ENCODE measurements at places on chromosomes 6 and 20.

DNA sequence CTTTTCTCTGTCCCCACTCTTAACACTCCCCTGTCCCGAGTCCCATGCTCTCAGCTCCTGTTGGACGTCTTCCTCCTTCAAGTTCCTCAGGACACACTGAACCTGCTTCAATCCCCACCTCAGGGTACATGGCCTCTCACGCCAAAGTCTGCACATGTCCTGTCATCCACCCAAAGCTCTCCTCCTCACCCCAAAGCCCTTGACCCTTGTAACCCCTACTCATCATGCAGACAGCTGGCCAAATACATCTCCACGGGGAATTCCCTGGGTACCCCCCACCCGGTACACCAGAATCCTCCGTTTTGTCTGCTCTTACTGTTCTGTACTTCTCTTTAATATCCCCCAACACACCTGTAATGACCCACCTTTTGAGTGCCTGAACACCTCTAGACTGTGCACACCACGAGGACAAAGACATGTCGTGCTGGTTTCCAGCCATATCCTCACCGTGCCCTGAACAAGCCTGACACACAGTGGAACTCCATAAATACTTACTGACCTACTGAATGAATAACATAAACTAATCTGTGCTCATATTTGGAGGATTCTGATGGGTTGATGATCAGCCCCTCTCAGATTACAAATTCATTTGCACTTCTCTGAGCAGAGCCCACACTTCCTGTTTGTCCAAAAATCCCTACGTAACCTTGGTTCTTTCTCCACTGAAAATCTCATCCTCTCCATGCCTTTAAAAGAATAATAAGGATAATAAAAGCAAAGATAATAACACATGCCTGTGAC, 66.8 kb upstream of the EYA2 start:
- no peak for DNase-seq

GRCh38 chr6:131758920-131759319, 48.1 kb upstream of the CTAGE9 start:
- DNase-seq, result peak; percentile 26

DNA sequence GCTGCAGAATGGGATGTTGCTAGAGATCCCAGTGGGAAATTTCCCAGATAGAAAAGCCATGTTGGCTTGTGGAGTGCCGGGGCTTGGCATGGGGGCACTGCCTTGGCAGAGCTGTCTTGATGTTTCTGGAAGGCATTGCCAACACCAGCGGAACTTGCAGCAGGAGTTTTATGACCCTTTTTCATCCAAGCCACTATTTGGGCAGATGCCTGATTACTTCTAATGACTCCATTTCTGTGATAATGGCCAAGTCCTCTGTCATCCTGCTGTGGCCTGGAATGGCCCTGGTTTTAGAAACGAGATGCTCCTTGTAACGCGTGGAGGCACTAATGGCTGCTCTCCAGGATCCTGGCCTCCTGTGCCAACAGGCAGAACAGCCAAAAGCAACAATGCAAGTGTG, 229.0 kb downstream of the ZNF217 start:
- no peak for DNase-seq

DNA sequence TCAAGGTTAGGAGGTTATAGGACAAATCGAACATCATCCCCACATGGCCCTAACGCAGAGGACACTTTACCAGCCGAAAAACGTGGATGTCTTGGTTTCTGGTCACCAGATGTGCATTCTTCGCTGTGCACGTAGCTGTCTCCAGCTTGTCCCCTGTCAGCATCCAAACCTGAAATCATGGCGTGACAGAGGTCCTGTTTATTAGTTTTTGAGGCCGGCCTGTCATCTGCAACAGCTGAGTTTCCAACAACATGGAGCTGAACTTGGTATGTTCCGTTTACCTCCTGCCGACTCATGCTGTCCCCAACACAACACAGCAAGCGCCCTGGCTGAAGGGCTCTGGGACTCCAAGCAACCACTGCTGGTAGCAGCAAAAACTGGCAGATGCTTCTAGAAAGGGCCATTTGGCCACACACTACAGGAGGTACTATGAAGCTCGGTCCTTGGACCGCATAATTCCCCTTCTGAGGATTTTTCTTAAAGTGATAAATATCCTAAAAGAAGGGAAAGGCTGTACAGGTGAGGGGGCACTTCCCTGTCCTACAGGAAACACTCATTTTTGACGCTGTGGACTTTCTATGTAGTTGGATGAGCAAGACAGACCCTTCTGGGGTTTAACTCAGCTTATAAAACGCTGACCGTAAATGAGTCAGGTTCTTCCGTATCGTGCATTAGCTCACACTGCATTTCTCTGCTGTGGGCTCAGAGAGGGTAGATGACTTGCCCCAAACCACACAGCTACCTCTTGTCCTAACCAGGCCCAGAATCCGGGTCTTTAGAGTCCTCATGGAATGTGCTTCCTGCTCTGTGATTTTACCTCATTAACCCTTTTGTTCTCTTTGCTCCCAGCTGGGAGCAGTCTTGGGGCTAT, 79.7 kb upstream of the NFATC2 start:
- no peak for DNase-seq

GRCh38 chr6:2578767-2579166, 172.0 kb downstream of the MYLK4 start:
- DNase-seq, result peak; percentile 35

DNA sequence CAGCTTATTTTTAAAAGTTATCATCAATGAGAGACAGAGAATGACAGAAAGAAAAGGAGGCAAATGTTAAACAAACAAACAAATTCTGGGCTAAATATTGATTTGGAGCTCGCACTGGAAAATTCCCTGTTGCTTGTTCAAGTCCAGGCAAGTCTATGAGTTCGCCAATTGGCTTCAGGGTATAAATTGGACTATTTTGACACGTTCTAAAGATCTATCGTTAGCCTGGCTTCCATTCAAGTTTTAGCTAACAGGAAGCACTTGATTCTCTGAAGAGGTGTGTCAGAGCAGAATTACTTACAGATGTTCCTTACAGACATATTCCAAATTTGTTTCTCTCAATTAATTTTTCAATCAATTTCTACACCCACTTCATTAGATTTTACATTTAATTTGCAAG, 15.8 kb upstream of the RFPL4B start:
- peak; percentile 70 for DNase-seq

GRCh38 chr6:143542888-143543287, 31.4 kb upstream of the FUCA2 start:
- peak; percentile 77 for DNase-seq

DNA sequence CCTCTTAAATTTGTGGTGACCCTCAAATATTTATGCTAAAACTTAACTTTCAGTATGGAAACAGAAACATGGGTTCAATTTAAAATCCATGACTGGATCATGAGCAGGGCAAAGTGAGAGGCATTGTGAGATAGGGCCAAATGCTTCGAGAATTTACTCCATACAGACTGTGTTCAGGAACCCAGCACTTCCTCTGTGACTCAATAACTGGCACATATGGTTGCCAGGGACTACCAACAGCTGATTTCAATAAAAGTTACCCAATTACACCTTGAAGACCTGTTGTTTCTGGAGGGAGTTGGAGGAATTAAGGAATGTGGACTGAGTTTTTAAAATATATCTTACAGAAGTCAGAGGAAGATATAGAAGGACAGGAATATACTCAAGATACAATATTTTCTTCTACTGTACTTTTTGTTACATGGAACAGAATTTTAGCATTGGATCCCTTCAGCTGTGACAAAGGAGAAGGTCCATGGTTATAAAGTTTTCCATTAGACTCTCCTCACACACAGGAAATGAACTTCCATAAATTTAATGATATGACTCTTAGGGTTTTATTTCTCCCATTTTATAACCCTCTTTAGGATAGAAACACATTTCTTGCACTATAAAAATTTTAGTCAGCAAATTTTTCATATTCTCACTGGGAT, 258.5 kb downstream of the KHDC1L start:
- peak; percentile 57 for DNase-seq

- DNase-seq, result peak; percentile 74
Measured at GRCh38 chr20:11814267-11814666, 103.4 kb upstream of the BTBD3 start.

DNA sequence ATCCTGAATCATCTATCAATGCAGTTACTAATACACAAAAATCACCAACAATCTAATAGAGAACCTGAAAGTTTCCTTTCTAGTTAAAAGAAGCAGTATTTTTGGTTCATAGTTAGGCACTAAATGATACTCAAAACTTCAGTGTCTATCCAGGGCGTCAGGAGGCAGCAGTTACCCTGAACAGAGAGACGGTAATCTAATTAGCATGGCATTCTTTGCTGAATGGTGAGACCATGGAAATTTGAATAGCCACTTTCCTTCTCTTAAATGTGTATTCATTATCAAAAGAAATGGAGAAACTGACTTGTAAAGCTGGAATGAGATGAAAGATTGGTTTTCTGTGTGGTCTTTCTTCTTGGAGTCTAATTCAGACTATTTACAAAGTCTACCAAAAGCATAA, 146.6 kb upstream of the BMP5 start:
- DNase-seq, result no peak

DNA sequence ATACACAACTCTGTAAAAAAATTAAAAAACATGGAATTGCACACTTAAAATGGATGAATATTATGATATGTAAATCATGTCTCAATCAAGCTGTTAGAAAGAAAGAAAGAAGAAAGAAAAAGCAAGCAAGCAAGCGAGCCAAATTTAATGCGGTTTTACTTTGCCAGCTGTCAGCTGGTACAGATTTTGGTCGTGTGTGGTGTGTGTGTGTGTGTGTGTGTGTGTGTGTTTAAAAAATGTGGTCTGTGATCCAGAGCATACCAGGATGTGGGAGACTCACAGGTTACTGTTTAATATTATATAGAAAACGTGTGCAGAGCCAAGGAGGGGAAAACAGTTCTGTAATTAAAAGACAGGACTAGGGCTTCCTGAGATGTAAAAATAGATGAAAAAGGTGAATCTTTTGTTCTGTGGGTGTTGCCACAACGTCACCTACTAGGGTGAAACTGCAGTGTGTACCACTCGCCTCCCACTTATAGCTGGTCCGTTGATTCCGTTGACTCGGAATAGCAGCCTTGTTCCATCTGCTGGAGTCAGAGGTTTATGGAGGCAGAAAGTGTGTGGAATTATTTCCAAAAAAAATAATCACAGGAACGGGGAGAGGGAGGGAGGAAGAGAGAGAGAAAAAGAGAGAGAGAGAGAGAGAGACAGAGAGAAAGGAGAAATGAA, 197.7 kb downstream of the BCAS1 start:
- DNase-seq, result peak; percentile 18

- no peak for DNase-seq
Measured at GRCh38 chr6:89952686-89953085, 58.4 kb downstream of the GJA10 start.

DNA sequence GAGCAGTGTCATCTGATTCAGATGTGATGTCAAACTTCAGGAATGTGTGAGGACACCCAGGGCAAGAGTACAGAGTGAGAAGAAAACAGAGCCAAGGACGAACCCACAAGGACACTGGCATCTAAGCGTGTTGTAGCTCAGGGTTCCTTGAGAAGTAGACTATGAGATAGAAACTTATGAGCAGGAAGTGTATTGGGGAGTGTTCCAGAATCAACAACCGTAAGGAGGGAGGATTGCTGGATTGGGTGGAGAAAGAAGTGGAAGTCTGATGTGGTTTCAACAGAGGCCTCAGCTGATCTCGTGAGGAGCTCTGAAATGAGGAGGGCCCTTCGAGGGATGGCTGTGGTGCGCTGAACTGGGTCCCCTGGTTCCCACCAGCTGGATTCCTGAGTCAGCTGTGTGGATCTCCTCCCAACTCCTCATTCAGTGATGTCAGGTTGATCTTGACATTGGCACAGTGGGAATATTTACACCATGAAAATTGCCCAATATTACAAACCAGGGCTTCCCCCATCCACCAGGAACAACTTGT, 25.7 kb upstream of the IGF2R start:
- DNase-seq, result peak; percentile 74

DNA sequence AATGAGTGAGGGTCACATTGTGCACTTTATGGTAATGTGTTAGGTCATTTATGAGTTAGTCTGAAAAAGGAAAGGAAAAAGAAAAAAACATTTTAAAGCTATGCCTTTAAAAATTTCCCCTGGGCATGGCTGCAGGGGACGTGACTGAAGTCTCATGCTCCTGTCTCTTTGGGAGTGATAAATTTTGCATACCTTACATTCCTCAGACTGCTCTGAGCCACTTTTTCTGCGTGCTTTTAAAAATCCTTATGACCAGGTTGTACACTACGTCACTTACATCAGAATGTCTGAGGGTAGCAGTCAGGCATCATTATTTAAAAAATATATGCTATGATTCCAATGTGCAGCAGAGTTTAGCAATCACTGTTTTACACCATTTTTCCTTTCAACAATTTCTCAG, 121.2 kb downstream of the RFPL4B start:
- peak; percentile 51 for DNase-seq

DNA sequence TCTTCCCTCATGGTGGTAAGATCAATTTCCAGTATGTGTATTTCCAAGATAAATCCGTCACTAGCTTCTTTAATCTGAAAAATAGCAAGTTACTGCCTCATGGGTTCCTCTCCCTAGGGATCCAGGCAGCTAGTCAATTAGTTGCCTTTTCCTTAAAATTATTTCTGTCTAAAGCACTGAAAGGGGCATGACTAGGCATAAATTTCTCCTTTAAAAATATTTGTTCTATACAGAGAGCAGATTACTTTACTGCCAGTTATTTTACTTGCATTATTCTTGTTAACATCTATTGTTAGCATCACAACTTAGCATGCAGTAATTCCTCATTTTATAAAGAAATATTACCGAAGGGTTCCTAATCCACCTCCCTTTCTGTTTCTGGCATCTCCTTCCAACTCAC, 1.4 kb downstream of the MTCL3 start:
- no peak for DNase-seq

DNA sequence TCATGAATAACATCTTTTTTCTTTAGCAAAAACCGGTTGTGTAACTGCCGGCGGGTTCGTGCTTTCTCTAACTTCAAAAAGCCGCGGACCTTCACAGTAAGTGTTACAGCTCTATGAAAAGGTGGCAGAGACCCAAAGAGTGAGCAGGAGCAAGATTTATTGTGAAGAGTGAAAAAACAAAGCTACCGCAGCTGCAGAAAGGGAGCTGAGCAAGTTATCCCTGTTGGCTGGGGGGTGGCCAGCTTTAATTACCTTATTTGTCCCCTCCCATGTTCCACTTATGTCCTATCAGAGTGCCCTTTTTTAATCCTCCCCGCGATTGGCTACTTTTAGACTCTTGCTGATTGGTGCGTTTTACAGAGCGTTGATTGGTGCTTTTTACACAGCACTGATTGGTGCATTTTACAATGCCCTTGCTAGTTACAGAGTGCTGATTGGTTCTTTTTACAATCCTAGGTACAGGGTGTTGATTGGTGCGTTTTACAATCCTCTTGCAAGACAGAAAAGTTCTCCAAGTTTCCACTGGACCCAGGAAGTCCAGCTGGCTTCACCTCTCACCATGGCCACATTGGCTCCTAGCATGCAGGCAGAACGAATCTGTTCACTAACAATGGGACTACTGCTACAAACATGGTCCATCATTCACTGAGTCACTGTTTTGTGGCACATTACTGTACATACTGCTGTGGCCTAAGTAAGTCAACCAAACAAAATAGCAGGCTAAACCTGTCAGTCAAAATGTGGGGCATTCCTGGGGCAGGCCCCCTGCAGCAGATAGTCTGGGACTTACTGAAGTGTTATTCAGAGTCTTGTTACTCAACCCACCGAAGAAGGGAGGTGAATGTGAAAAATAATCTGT, 52.8 kb downstream of the MYLIP start:
- DNase-seq, result no peak
